ENCODE measurements at places on chromosomes 12 and 14.

GRCh38 chr12:122989225-122989839 is 8.9 kb downstream of the ARL6IP4 start:
- DNase-seq, result no peak

GRCh38 chr14:54410215-54410614 is 13.4 kb downstream of the CDKN3 start:
- no peak for DNase-seq

DNA sequence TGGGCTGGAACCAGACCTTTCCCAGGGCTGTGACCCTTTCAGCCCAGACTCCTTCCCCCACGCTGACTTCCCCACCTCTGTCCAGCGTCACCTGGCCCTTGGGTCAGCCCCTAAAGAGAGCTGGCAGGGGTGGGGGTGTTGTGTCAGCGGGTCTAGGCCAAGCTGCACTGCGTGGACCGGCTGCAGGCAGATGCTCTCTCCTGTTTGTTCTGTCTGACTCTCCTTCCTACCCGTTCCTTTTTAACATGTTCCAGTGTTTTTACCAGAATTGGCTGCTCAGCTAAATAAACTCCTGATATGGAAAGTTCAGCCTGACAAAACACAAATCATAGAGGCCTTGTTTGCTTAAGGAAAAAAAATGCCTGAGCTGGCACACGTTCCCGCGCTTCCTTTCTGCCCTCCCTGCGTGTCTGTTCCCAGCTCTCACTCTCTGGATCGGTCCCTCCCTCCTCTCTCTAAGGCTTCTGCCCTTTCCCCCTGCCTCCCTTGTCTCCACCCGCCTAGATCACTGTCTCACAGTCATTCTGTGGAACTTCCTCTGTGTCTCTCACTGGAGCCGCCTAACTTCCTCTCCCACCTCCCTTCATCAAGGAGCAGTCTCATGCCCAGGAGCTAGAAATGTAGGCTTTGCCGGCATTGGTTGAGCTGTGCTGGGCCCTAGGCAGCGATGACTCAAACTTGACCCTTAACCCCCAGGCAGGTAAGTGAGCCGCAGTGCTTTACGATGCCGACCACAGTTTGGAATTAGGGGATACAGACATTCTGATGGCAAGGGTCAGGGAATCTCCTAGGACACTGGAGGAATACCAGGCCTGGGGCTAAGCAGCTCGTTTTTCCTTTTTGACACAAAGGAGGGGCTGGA is 15.5 kb upstream of the MLXIP start:
- no peak for DNase-seq

DNA sequence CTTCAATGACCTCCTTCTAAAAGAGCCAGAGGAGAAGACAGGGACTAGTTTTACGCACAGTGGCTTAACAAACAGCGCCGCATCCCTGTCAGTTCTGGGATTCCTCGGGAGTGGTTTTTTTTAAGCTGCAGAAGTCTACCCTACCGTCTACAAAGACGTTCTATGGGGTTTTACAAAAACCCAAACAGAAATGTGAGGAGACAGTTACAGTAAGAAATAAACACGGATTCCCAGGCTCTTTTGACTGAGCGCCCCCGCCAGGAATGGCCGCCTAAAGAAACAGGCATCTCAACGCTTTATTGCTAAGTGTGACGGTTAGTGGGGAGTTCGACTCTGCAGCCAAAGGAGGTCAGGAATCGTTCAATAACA is 484 bp downstream of the ALKBH1 start:
- DNase-seq, result no peak

- no peak for DNase-seq
Observed at GRCh38 chr12:59075968-59076490, 155.7 kb upstream of the LRIG3 start.

GRCh38 chr14:74913986-74914573 is 9.0 kb downstream of the RPS6KL1 start:
- DNase-seq, result peak; percentile 70

All from activated CD4-positive, alpha-beta T cell treated with anti-CD3 and anti-CD28 coated beads, Interleukin-2, amount 10 ng/mL, durations not matched to agents 24 days and 14 days (primary cell).